ENCODE measurements at places on chromosomes 2 and 18.

DNA sequence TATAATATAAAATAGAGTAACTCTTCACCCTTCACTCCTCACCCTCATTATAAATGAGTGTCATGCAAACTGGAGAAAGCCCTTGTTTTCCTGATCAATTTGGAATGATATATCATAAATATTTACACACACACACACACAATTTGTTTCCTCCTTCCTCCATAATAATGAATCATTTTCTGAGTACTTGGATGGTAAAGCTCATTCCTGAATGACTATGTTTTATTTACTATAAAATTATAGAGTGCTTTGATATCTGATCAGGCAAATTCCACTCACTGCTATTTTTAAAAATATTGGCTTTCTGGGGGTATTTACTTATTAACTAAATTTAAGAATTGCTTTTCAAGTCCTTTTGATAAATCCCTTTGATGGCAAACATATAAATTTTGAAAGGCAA, 1125.5 kb upstream of the CNTNAP5 start:
- no peak for DNase-seq

DNA sequence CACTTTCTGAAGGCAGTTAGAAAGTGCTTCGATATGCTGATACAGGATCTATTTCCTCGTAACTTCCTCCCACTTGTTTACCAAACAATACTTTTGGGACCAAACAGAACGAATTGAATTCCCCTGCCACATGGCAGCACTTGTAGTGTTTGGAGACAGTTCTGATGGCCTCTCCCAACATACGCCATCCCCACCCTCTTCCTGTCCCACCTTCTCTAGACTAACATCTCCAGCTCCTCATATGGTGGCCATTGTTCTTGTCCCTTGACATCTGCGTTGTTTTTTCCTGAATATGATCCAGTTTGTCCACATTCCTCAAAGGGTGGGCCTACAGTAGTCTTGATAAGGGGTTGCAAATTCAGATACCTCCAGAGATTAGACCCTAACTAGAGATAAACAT, 53.4 kb upstream of the ANKRD44 start:
- DNase-seq = no peak

DNA sequence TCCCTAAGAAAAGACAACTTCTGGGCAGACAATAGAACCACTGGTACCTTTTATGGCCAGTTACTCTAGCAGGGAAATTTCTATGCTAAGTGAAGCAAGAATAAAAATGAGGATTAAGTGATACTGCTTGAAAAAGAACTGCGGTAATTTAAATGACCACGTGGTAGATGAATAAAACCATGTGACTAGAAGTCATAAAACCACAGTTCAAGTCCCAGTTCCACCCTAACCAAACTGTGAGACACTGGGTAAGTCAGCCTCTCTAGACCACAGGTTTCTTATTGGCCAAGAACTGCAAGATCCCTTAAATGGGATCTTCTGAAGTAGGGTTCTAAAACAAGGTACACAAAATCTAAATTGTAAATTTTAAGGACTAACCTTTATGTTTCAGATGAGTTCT, 12.7 kb downstream of the TMEM237 start:
- DNase-seq = no peak

DNA sequence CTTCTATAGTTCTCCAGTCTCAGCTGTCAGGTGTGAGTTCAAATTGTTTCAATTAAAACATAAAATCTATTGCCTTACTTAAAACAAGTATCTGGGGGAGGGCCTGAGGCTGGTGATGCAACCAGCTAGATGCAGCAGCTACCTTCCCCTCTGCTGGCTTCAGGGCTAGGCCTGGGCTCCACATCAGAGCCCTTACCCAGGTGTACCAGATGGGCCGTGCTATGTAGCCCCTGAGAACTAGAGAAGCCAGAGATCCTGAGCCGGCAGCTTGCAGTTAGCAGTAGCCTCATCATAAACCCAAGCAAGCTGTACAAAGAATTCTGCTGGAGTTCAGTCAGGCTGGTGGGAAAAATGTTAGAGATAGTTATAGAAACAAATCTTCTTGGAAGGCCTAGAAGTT, 97.7 kb upstream of the ACAA2 start:
- DNase-seq = no peak

DNA sequence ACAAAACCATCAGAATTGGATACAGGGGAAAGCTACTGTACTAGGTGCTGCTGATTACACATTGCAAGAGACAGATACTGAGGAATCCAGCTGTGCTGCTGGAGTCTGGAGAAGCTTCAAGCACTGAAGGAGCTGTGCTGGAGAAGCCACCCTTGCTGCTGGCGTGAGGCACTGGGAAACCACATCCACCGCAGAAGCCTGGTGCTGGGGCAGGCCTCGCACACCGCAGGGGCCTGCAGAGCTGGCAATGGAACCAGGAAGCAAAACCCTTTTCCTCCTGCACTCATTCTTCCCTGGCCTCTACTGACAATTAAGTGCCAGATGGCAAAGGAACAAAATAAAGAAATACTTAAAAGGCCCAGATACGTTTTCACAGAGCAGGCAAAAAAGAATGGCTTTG, 94.4 kb upstream of the MSH6 start:
- DNase-seq = peak; percentile 81

- no peak for DNase-seq
Measured at GRCh38 chr18:14577971-14578370, 34.6 kb upstream of the POTEC start.

- no peak for DNase-seq
Measured at GRCh38 chr18:25561918-25562317, 210.0 kb upstream of the ZNF521 start.

DNA sequence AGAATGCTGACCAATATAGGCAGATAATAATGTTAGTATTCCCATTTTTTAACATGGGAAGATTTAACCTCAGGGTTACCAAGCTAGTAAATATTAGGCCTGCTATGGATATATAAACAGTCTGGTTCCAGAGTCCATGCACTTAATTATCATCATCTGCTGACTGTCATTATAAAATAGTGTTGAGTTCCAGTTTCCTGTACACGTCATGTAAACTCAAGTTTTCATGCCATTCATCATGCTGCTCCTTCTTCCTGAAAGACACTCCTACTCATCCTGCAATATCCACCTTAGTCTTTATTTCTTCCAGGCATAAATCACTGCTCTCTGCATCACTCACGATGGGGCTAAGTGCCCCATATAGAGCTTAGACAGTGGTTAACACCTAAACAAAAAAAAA, 420.8 kb upstream of the SPHKAP start:
- no peak for DNase-seq

DNA sequence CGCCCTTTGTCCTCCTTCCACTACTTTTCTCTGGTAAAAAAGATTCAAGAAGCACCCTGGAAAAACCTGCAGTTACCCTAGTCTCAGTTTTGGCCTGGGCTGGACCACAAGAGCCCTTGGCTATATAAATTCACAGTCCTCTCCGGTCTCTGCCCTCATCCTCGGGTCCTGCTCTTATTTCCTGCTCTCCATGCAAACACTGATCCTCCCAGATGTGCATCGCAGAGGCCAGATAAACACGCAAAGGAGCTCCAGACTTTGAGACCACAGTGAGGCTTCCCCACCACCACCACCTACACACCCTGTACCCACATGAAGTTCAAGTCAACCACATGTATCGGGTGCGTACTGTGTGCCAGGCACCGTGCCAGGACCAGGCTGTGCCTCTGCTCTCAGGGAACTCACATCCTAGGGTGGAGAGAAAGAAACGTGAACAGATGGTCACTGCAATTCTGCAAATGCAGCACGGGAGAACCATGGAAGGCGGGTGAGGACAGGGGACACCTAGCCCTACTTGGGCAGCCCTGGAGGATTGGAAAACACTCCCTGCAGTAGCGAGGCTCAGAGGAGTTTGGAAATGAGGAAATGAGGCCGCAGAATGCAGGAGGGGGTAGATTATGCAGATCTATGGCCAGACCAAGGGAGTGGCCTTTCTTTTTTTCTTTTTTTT, 7.4 kb downstream of the CTDSP1 start:
- no peak for DNase-seq

GRCh38 chr18:76395609-76396008, 99.4 kb downstream of the ZNF516 start:
- DNase-seq = no peak

DNA sequence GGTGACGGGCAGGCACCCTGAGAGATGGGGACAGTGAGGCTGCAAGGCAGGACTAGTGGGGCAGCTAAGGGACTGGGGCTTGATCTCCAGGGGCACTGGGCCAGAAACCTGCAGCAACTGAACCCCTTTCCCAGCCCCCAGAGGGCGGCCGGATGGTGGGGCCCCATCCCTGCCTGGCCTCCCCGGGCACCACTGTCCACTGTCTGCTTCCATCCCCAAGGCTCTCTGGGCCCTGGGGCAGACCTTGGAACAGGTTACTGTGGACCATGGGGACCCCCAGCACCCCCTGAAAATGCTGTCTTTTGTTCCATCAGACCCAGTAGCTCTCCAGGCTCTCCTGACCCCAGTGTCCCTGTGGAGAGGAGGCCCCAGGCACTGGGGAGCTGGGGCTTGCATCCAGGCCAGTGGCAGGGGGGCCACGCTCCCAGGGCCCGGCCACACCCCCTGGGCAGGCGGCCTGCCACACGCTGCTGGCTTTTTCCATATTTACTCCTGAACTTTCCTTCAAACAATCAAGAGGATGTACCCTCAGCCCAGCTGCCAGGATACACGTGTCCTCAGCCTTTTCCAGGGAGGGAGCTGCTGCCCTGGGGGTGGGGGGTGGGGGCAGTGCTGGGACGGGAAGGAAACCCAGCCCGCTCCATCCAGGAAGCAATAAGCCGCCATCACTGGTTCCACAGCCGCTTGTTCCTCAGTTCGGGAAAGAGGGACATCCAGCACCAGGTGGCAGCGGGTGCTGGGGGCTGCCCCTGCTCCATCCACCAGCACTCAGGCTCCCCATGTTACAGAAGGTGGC, 102.3 kb upstream of the ODC1 start:
- DNase-seq = no peak

DNA sequence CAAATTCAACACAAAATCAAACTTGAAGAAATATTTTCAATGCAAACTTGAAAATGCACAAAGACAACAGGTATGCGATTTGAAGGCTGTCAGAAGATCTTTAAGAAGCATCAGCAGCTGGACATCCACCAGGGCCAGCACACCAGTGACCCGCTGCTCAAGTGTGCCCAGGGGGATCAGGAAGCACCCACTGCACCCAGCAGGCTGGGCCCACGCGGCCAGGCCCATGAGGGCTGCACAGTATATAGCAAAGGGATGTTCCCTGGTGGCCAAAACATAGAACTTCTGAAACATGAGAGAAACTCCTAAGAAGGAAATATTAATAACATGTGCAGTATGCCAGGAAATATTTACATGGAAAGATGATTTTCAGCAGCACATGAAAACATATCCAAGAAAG, 25.0 kb downstream of the WDFY1 start:
- DNase-seq = no peak

- DNase-seq = no peak
Measured at GRCh38 chr2:197312186-197312585, 1.6 kb upstream of the ANKRD44 start.

DNA sequence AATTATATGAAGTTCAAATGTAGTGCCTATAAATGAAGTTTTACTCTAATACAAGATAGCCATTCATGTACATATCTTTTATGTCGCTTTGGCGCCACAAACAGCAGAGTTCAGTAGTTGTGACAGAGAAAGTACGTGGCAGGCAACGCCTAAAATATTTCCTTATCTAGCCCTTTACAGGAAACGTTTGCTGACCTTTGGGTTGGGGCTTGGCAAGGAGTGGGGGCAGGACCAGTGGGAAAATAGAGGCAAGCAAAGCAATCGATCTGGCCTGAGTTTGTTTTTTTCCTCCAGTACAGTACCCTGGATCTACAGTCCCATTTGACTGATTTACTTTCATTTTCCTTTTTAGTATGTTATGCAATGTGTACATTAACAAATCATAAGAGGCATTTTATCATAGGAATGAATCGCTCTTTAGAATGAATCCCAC, 13.1 kb downstream of the CCDC68 start:
- DNase-seq = no peak

GRCh38 chr2:69384618-69385081, 2.4 kb downstream of the GFPT1 start:
- no peak for DNase-seq

GRCh38 chr2:183927406-183928325, 670.7 kb upstream of the ZNF804A start:
- DNase-seq = no peak

GRCh38 chr2:102753563-102754159, 8.2 kb upstream of the TMEM182 start:
- peak; percentile 21 for DNase-seq

- DNase-seq = no peak
Measured at GRCh38 chr2:235855011-235855410, 313.2 kb downstream of the GBX2 start.

DNA sequence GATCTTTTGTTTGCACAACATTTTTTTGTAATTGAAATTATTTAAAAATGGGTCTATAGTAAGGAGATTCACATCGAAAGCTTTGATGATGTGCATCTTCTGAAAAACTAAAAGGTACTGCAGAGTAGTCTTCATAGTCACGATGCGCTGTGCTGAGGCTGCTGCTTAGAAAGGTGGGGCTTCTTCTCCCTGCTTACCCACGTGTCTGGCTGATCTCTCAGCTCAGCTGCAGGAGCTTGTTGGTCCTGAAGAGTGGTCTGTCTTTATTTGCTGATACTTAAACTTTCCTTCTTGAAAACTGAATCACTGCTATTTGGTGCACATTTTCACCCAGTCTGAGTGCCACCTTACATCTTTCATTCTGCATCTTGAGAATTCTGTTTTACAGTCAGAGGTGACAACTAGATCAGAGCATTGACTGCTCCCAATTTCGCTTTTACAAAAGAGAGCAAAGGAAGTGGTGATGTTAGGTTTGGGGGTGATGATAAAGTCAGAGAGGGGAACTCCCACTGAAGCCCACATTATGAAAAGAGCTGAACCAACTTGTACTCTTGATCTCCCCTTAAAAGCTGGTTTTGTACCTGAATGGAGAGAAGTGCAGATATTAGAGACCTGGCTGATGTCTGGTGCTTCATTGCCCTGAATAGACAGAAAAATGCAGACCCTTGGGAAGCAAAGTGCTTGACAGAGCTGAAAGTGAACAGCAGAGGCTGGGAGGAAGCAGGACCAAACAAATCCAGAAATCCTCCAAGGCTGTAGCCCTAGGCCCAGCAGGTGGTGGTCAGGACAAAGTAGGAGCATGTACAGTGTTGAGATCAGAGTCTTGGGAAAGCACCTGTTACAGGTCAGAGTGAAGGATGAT, 984.5 kb downstream of the TSN start:
- no peak for DNase-seq

- DNase-seq = no peak
Measured at GRCh38 chr2:44148999-44149398, 19.7 kb upstream of the PPM1B start.

GRCh38 chr2:237726401-237726830, 72.2 kb upstream of the RBM44 start:
- peak; percentile 94 for DNase-seq

- DNase-seq = no peak
Measured at GRCh38 chr2:142299021-142299420, 168.2 kb upstream of the LRP1B start.

GRCh38 chr2:45856391-45857274, 205.2 kb downstream of the PRKCE start:
- DNase-seq = no peak

- no peak for DNase-seq
Measured at GRCh38 chr18:58831606-58832005, 33.1 kb upstream of the ZNF532 start.

GRCh38 chr2:62797107-62797506, 91.6 kb downstream of the EHBP1 start:
- no peak for DNase-seq
